ENCODE measurements at places on chromosomes 6 and 20. TPM values are rescaled to one million over a fixed set of nuclear protein-coding genes. Genes with fewer than 3 reads are reported as not detected.

- ATAC-seq = no peak
These were observed 66.4 kb upstream of the SLC22A23 start for GRCh38 chr6:3523271-3523670.

- no peak for ATAC-seq
These were observed 304.9 kb downstream of the CDH26 start for GRCh38 chr20:60262967-60263603.

DNA sequence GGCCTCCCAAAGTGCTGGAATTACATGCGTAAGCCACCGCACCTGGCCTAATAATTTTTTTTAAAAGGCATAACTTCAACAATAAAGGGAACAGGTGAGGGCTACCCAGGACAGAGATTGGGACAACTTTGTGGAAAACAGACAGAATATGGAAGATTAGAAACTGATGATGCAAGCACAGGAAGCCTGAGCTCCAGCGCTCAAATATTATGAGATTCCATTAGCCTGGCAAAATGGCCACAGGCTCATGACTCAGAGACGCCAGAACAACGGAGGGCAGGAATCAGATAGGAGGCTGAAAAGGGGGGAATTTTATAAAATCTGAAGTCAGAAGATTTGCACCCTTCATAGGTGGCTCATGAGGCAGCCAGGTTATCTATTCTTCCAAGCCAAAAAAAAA, 103.1 kb upstream of the MRPS10 start:
- no peak for ATAC-seq

- peak; percentile 11 for ATAC-seq
These were observed 1.2 kb downstream of the ARFGAP1 start for GRCh38 chr20:63273635-63274380.

- no peak for ATAC-seq
These were observed 72.4 kb downstream of the SLC22A23 start for GRCh38 chr6:3384241-3385143.

- ATAC-seq = no peak
These were observed 115.3 kb downstream of the AHI1 start for GRCh38 chr6:135382182-135382628.

- ATAC-seq = peak; percentile 23
These were observed 23.2 kb upstream of the FAM135A start for GRCh38 chr6:70390067-70390466.

DNA sequence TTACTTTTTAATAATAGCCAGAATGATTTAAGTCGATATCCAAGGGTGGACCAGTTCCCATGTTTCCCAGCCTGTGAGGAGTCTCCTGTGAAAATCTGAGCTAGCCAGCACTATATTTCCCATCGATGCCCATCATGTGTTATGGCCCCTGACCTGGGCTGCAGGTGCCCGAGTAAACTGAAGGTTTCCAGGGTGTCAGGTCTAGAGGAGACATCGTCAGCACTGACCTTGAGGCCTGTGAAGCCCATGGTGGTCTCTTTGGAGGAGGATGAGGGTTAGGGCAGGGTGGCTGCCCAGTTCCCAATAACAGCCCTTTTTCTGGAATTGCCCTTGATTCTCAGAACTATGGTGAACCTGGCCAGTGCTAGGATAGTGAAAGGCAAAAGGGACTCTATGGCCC, 63.0 kb upstream of the TOP1 start:
- no peak for ATAC-seq

- ATAC-seq = no peak
These were observed 27.2 kb downstream of the DIDO1 start for GRCh38 chr20:62898970-62899632.

DNA sequence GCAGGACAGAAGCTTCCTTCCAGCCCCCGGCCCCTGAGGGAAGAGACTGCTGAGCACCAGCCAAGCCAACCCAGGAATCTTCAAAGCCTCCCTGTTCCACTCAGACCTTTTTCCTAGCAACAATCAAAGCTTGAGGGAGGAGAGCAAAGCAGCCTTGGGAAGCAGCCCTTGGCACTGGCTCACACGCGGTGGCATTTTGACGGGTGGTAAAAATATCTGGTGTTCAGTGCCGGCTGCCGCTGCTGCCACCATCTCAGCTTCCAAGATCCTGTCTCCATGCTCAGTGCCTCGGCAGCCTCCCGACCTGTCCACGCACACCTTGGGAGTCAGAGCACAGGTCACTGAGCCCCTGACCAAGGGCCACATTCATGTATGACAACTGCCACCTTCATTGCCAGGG, 170.1 kb downstream of the LRFN2 start:
- ATAC-seq = no peak

GRCh38 chr6:16334671-16335070, 96.3 kb downstream of the GMPR start:
- ATAC-seq = peak; percentile 6

- peak; percentile 66 for ATAC-seq
These were observed 28.5 kb downstream of the C6orf15 start for GRCh38 chr6:31083742-31084354.

- no peak for ATAC-seq
These were observed 99.2 kb downstream of the SLC22A3 start for GRCh38 chr6:160447350-160447749.

Gene LHFPL5
- not detected for total RNA-seq

Gene C20orf96
- 8.1 TPM for total RNA-seq

Gene C6orf132
- total RNA-seq = 0.42 TPM

Gene FAM209B
- total RNA-seq = 0.50 TPM

Gene SLC17A1
- total RNA-seq = not detected

Gene FLOT1
- total RNA-seq = 85.0 TPM

Gene ADGRF1
- not detected for total RNA-seq

Gene SMLR1
- total RNA-seq = 0.52 TPM

Gene FUCA2
- 27.6 TPM for total RNA-seq

Gene GJA1
- 1.4 TPM for total RNA-seq

Gene GPX5
- total RNA-seq = not detected

Gene TRIM15
- not detected for total RNA-seq
